Mesothelial cell of epicardium (in vitro differentiated cells): ENCODE measurements at places on chromosomes 6 and 20.

- peak; percentile 95 for DNase-seq
Measured at GRCh38 chr6:106325336-106326178, at the start of gene ATG5. ATG5 (minus strand) TSS chr6:106325760; CDS start chr6:106316208, 9,552 bp downstream.

DNA sequence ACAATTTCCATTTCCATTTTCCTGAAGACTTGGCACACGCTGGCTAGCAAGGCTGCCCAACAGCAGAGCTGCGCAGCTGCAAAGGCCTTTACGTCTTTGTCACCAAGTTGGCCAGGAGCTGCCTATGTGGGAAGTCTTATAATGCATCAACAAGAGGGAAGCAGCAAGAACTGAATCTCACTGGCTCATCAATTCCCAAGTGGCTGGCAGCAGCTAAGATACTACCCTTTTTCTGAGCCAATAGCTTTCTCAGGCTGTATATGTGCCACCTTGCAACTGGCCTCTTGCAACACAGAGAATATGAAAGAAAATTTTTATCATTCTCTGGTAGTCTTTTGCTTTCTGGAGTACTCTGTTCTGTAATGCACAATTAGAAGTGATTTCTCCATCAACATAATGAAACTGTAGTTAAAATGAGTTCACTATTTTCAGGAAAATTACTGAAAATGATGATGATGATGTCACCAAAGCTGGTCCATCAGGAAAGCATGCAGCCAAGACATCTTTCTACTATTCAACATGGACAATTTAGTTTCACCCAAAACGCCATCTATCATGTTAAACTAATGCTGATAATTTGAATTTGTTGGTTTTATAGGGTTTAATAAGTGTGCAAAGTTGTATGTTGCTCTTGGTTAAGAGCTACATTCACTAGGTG lies 97.3 kb upstream of the FOXA2 start:
- no peak for DNase-seq

- DNase-seq = peak; percentile 39
Measured at GRCh38 chr6:54053881-54054391, 57.3 kb upstream of the MLIP start.

DNA sequence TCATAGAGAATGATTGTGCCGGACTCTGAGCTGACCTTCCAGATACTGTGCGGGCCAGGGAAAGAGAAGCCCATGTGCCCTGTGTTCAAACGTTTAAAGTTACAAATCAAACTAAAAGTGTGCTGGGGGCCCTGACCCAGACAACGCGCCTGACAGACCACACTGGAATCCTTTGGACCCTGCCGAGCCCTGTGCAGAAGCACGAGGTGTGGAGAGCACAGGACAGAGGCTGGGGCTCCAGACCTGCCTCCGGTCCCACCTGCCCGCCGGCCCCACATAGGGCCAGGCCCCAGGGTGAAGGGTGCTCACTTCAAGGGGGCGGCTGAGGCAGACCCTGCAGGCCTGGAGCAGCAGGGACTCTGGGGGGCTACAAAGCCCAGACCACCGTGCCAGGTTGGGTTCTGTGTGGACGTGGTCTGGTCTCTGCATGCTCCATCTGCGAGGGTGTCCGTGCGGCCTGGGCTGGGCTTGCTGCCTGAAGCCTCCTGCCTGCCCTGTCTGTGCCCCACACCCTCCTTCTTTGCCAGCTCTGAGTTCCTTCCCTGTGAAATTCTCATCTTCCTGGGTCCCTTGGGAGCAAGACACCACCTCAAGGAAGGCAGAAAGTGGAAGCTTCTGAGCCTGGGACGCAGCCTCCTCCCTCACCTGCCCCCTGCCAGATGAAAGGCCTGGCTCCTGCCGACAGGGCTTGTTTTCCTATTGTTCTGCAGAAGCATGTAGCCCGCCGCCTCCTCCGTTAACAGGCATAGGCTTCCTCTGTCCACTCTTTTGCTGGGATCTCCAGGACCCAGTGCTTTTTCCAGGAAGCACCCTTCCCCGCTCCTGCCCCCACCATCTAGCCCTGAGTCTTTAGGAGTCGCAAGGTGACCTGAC lies 186.2 kb downstream of the ERMARD start:
- no peak for DNase-seq

GRCh38 chr6:24920136-24920535 lies 15.6 kb downstream of the RIPOR2 start:
- DNase-seq = no peak

DNA sequence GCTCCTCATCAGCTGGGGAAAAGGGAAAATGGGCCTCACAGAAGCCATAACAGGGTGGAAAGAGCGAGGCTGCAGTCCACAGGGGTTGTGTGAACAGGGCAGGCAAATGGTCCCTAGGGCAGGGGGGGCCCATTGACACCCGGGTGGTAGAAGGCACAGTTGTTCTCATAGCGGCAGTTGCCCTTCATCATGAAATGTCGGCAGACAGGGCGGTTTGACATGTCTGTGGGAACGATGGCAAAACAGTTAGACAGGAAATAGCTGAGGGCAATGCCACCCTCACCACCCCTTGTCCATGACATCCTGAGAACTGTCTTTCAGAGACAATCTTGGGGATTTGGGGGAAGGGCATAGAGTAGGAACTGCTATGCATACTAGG lies 15.6 kb downstream of the PPP1R10 start:
- no peak for DNase-seq

GRCh38 chr6:35474131-35474941 lies 6.1 kb downstream of the RPL10A start:
- DNase-seq = no peak

GRCh38 chr6:28812778-28813569 lies 110.8 kb downstream of the TRIM27 start:
- DNase-seq = no peak

DNA sequence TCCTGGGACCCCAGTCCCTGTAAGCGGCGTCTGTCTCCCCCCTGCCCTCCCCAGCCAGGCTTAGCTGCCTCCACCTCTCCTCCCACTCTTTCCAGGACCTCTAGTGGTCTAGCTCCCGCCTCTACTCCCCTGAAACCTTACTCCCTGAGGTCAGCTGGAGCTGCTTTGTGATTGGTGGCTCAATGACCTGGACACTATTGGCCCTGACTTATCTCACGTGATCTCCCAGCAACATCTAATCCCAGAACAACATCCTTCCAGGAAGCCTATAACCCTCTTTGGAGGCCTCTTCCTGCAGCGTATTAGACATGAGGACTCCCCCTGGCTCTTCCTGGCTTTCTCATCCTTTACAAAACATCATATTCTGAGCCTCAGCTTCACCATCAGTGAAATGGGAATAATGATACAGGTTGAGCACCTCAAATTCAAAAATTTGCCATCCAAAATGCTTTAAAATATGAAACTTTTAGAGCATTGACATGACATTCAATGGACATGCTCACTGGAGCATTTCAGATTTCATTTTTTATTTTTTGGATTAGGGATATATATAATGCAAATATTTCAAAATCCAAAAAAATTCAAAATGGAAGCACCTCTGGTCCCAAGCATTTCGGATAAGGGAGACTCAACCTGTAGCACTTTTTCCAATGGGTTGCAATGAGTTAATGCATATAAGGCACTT lies 16.3 kb upstream of the SRC start:
- no peak for DNase-seq

DNA sequence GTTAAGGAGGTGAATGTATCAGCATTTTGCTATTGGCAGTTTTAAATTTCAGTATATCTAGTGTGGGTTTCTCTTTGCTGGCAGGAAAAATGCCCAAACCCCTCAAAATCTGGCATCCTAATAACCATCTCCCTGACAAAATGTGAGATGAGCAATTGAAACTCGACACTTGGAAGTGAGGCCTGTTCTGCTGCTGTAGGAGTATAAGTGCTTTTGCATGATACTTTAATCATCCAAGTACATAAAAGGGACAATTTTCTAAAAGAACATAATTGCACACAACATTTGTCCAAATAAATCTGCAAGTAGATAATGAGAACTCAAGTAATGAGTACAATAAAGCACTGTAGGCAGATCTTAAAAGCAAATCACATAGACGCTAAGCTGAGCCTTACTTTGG lies 36.5 kb downstream of the LAMP5 start:
- DNase-seq = no peak

DNA sequence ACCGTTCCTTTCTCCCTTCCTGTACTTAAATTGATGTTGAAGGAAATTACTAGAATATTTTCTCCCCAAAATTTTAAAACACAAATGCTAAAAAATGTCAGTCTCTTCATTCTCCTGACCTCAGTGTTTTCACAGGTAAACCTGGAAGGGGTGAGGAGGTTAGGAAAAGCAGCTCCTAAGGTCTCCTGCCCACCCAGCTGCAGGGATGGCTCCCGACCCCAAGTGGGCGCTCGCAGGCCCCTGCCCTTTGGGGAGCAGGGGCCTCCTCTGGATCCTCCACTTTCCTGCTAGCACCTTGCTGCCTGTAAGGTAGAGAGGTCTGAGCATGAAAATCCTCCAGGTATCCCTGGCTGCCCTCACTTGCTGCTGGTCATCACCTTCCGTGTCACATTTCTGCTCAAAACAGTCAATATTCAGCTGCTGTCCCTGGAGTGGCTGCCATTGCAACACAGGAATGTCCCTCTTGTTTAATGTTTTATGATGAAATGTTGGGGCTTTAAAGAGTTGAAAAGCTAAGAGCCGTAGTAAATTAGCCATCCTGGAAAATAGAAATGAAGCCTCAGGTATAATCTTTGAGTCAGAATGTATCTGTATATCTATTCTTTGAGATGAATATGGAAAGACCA lies 10.9 kb upstream of the HSP90AB1 start:
- no peak for DNase-seq

GRCh38 chr6:144305567-144305966 lies 20.4 kb downstream of the UTRN start:
- DNase-seq = no peak

GRCh38 chr20:38057351-38057972 lies 23.9 kb downstream of the RPRD1B start:
- peak; percentile 83 for DNase-seq

DNA sequence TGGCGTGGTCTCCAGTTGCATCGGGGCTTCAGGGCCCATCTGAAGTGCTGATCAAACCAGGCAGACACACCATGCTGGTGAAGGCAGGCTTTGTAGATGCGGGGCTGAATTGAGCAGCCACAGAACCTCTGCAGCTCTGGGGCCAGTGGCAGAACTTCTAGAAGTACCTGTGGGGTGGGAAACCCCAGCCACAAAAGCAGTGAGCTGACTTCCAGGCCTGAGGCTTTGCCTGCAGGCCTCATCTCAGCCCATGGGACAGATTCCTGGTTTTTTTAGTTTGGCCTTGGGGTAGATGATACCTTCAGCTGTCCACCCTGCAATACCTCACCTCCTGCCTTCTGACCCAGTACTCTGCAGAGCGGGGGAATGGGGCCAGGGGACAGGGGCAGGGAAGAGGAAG lies 14.1 kb downstream of the C20orf173 start:
- DNase-seq = no peak

GRCh38 chr6:105568142-105568541 lies 165.3 kb upstream of the PREP start:
- no peak for DNase-seq

GRCh38 chr20:20295621-20296498 lies 72.0 kb upstream of the INSM1 start:
- no peak for DNase-seq

DNA sequence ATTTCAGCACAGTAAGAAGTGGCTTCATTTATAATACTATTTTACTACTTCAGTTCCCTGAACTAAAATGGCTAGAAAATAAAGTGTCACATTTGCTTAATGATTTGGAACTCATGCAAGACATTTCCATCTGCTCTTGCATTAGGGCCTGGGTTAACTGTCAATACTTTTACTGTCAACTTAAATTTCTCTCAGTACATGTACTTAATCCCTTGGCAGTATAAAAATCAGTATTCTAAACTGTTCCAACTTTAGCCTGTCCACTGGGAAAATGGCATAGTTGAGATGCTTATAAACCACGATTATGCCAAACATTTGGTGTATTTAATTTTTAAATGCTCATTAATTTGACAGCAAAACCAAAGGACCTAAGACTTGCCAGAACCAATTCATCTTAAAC lies 154.5 kb downstream of the ASCC3 start:
- no peak for DNase-seq
